Progenitor cell of endocrine pancreas (in vitro differentiated cells): ENCODE measurements at places on chromosomes 6 and 20. TPM values are rescaled to one million over a fixed set of nuclear protein-coding genes. Genes with fewer than 3 reads are reported as not detected.

PGC gene
- total RNA-seq, result not detected in 2 replicates

BHLHE23 gene
- total RNA-seq, result not detected in 2 replicates

GRCh38 chr6:43149265-43149664, 21.8 kb upstream of the SRF start:
- DNase-seq, result no peak

- DNase-seq, result no peak
Observed at GRCh38 chr6:53530346-53530745, 14.6 kb downstream of the GCLC start.

DNA sequence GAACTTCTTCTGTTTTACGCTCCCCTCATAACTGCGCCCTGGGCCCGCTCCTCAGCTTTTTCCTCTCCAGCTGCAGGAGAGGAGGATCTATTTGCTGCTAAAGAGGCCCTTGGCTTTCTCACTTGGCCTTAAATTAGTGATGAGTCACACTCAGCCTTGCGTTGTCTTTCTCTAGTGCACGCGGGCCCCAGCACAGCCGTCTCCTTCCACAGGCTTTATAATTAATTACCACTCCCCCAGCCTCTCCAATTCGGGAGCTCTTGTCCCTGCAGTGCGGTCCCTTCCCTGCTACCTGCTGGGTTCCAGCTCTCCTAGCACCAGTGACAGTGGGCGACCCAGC, 25.2 kb downstream of the PACSIN1 start:
- DNase-seq, result no peak
